ENCODE measurements at places on chromosomes 3 and 15.

- DNase-seq, result no peak
Measured at GRCh38 chr15:46354443-46354842, 719.6 kb downstream of the SQOR start.

DNA sequence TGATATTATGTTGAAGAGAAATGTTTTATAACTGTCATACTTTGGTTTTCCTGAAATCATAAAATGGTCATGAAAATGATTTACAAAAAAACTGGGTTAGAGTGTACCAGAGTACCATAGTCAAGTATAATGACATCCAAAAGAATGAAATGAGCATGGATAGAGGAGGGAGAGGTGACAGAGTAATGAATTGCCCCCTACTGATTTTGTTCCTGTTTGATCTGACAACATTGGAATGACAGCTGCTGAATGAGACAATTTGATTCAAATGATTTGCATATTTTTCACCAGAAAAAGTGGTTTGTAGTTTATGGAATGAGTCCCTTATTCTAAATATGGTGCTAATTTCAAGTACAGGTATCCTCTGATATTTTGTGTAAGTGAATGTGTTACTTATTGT is 271.7 kb downstream of the CNTN4 start:
- DNase-seq, result no peak

- no peak for DNase-seq
Measured at GRCh38 chr15:65085990-65086679, 9.6 kb downstream of the KBTBD13 start.

DNA sequence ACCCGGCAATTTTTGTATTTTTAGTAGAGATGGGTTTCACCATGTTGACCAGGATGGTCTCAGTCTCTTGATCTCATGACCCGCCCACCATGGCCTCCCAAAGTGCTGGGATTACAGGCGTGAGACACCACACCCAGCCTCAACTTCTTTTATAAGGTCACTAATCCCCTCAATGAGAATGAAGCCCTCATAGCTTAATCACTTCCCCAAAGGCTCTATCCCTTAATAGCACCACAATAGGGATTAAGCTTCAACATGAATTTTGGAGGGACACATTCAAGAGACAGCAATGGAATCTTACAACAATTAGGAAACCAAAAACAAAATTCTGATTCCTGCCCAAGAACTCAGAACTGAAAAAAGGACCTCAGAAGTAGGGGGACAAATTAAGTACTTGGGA is 126.8 kb downstream of the ATP1B3 start:
- no peak for DNase-seq

GRCh38 chr3:121654493-121655385 is 6.0 kb downstream of the HCLS1 start:
- no peak for DNase-seq

DNA sequence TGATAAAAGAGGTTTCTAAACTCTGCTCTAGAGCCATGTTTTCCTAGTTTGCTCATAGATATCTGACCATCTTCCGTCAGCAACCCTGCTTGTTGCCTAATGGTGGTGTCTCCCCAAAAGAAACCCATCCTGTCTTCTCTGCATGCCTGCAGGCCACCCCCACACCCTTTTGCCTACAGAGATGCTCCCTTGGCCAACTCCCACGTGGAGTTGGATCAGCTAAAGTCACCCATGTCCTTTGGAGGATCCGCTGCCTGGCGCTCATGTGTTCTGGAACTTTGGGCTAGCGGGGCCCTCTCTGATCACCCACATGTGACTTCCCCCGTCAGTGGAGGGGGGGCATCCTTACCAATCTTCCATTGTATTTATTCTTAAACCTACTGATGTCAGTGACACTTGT is 185.6 kb downstream of the ADAMTS17 start:
- no peak for DNase-seq

GRCh38 chr15:42736178-42736792 is 643 bp downstream of the CDAN1 start:
- no peak for DNase-seq

DNA sequence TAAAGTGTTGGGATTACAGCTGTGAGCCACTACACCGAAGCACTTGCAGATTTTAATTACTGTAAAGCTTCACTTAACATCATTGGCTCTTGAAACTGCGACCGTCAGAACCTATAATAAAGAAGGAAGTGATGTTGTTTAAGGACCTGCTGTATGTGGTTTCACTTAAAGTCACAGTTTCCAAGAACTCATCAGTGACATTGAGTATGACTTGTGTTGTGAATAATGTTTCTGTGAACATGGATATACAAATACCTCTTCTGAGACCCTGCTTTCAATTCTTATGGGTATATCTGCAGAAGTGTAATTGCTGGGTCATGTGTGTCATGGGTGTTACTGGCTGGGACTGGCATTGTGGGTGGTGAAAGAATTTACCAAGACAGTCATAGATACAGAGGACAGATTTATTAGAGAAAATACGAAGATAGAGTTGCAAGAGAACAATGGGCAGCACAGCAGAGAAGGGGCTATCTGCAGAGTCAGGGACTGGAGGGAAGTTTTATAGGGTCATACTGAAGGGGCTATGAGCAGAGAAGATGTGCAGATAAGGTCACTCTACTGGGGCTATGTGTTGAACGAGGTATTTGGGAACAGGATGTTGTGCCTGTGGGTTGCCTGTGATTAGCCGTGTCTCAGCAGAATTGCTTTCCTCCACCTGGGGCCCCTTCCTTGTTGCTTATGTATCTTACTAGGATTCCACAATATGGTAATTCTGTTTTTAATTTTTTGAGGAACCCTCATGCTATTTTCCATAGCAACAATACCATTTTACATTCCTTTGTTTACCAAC is 4.5 kb downstream of the NDUFB5 start:
- no peak for DNase-seq

DNA sequence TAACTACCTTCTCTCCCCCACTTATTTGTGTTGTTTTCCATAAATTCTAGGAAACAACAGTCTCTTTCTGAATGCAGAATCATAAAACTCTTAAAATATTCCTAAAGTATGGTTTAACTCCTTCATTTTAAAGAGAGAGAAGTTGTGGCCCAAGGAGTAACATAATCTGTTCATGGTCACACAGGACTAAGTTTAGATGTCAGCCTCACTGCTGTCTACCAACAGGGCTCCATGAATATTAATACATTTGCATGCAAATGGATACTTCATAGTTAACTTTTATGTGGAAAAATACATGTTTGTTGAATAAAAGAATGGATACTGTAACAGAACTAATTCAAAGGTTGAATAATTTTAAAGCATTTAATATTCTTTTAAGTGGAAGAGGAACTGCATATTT is 18.5 kb upstream of the IL1RAP start:
- no peak for DNase-seq

DNA sequence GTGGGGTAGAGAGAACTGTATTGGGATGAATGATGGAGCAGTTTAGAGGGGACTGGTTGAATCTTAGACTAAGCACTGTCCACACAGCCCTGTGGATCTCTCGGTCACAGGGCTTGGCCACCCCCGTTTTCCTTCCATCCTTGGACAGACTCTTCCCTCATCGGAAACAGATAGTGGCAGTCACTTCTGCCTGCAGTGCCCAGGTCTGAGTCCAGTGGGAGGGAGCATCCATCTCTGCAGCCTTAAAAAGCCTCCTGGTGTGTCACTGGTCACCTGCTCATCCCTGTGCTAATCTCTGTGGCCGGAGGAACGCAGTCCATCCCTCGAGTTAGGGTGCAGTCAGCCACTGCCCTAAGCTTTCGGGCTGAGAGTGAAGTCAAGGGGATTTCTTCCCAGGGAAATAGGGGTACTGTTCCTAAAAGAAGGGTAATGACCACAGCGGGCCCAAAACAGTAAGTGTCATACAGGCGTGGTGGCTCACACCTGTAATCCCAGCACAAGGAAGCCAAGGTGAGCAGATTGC is 32.0 kb downstream of the PLA2G4D start:
- no peak for DNase-seq

DNA sequence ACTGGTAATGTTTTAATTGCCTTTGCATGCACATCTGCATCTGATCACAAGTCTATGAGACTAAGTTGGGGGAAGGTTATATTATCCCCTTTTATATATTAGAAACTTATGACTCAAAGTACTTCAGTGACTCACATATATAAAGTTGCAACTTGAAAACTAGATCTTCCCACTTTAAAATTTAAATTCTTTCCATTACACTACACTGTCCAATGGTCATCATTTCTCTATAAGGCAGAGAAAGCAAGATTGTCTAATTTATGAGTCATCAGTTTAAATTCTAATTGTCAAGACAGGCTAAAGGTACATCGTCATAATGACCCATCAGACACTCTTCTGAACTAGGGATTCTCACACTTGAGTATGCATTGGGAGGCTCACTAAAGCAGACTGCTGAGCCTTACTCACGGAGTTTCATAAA is 37.9 kb downstream of the CPA3 start:
- peak; percentile 65 for DNase-seq

DNA sequence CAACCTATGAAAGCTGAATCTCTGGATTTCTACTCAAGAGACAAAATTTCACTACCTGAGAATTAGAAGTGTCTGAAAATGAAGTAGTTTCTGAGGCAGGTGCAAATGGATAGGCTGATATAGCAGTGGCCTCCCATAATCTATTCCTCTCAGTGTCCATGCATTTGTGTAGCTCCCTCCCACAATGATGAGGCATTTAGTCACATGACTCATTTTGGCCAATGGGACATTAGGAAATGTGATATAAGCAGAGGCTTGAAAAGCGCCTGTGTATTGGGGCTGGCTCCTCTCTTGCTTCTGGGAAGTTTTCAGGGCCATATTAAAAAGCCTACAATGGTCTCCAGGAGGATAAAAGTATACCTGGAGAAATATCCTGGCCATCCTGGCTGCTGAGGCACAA is 79.7 kb upstream of the MRPL3 start:
- peak; percentile 43 for DNase-seq

- DNase-seq, result no peak
Measured at GRCh38 chr3:197371591-197372046, 73.2 kb upstream of the DLG1 start.

GRCh38 chr15:47750030-47750739 is 32.9 kb downstream of the SEMA6D start:
- peak; percentile 90 for DNase-seq

- peak; percentile 20 for DNase-seq
Measured at GRCh38 chr3:116863822-116864589, 154.4 kb downstream of the TUSC7 start.

DNA sequence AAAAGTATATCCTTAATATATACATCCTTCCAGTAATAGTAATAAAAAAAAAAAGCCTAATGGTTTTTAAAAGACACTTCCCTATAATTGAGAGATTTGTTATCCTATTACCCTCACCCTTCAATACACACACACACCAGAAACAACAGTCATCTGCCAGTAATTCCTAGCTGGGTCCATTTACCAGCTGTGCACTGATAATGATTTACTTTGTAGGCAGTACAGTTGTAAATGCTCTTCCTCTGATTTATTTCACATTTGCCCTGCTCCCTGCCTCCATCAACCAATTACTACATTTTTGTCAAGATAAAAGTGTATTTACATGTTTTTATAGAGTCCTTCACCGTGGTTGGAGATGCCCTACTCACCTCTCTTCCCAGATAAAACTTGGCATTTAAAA is 12.4 kb downstream of the TPM1 start:
- DNase-seq, result no peak

DNA sequence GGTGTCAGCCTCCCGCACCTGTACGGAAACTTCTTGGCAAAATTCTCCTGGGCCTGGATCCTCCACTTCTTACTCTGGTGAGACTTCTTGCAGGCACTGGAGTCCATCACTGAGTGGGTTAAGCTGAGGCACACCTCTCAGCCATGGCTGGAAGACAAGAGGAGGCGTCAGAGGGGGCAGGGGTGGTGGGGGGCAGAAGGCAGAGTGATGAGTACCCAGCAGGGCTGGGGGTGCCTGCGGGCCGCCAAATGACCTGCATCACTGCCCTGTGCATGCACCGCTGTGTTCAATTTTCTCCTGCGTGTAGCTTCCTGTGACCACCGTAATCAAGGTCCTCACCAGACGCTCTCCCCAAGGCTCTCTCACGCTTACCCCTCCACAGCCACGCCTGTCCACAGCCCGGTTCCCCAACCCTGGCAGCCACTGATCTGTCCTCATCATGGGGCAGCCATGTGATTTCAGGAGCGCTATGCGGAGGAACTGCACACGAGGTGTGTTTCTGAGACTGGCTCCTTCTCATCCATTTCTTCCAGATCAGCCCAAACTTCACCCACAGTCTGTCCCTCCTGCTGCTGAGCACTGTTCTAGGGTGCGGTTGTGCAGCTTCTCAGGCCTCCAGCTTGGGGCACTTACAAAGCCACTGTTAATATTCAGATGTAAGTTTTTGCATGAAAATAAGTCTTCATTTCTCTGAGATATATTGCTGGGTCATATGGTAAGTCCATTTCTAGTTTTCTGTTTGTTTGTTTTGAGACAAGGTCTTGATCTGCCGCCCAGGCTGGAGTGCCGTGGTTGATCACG is 5.2 kb downstream of the C3orf22 start:
- no peak for DNase-seq

GRCh38 chr3:178586076-178586475 is 49.8 kb downstream of the KCNMB2 start:
- DNase-seq, result no peak

DNA sequence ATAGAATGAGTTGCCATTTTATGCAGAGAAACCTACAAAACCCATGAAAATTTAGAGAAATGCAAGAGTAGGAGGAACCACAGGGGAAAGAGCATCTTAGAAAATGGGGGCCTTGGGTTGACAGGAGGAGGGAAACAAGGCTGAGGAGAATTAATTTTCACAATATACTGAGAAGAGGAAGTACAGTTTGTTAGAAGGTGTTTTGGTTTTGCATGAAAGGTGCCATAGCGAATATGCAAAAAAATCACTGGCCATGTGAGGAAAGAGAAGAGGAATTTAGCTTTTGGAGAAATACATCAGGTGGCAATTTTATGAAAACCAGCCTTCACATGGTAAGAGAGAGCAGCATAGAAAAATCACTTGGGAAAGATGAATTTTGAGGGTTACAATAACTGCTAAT is 413.9 kb upstream of the C2CD4B start:
- no peak for DNase-seq

- DNase-seq, result no peak
Measured at GRCh38 chr3:48445277-48445882, 1.2 kb upstream of the ATRIP start.
